ENCODE measurements at places on chromosomes 1 and 21.

DNA sequence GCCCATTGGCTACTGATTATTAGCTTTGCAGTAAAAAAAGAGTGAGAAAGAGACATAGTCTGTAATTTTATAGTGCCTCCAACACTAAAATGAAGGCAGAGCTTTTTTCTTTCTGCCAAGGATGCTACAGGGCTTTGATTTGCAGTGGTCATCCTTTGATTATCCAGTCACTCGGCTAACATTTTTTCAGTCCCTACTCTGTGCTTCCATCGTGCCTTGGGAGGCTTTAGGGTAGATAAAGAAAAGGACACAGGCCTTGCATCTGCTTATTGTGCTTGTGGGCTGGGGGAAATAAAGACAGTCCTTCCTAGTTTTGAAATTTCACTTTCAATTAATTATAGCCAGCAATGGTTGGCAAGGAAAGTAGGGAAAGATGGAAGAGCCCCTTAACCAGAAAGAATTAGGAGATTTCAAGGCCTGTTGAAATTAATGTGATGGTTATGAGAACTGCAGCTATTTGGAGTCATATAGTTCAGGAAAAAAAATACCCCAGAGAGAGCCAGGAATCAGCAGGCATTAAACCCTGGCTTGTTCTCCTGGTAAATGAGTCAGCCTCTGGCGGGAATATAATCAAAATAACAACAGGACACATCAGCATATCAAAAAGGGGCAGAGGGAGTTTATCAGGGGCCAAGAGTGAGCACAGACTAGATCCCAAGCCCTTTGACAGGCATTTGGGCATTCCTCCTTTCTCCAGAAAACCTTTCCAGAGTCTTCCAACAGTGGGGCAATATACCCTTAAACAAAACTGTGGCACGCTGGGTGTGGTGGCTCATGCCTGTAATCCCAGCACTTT is 27.4 kb downstream of the CACHD1 start:
- no peak for DNase-seq

GRCh38 chr21:14993115-14993514 is 71.7 kb downstream of the NRIP1 start:
- DNase-seq: no peak

DNA sequence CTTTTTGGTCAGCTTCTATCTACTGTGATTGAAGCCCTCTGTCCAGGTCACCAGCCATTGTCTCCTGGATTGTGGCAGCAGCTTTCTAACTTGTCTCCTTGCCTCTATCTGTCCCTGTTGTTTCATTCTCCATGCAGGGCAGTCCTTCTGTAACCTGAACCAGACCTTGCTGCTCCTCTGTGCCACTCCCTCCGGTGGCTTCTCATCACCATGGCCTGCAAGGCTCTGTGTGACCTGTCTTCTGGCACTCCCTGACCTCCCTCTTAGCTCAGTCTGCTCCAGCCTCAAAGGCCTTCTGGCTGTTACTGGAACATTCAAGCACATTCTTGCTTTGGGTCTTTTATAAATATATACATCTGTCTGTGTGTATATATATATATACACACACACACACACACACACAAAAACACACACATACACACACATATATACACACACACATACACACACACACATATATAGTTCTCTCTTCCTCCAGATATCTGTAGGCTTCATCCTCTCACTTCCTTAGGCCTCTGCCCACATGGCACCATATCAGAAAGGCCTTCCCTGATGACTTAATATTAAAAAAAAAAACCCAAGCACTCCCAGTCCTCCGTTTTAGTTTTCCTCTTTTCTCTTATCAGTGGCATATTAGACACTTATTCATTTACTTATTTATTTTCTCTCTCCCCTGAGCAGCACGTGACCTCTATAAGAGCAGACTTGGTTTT is 21.2 kb upstream of the JUN start:
- peak; percentile 18 for DNase-seq

GRCh38 chr1:1780598-1781525 is 2.6 kb upstream of the NADK start:
- DNase-seq: no peak

GRCh38 chr1:35030756-35031446 is 844 bp downstream of the ZMYM6 start:
- DNase-seq: peak; percentile 38

GRCh38 chr21:42676808-42677207 is 23.4 kb downstream of the PDE9A start:
- no peak for DNase-seq

GRCh38 chr1:243261390-243261789 is 5.5 kb downstream of the SDCCAG8 start:
- DNase-seq: no peak

GRCh38 chr1:41957568-41957967 is 38.8 kb upstream of the HIVEP3 start:
- peak; percentile 93 for DNase-seq

GRCh38 chr1:68301471-68302001 is 69.2 kb upstream of the WLS start:
- DNase-seq: peak; percentile 82

- no peak for DNase-seq
These were observed 14.1 kb upstream of the WNT9A start for GRCh38 chr1:227961651-227962466.

DNA sequence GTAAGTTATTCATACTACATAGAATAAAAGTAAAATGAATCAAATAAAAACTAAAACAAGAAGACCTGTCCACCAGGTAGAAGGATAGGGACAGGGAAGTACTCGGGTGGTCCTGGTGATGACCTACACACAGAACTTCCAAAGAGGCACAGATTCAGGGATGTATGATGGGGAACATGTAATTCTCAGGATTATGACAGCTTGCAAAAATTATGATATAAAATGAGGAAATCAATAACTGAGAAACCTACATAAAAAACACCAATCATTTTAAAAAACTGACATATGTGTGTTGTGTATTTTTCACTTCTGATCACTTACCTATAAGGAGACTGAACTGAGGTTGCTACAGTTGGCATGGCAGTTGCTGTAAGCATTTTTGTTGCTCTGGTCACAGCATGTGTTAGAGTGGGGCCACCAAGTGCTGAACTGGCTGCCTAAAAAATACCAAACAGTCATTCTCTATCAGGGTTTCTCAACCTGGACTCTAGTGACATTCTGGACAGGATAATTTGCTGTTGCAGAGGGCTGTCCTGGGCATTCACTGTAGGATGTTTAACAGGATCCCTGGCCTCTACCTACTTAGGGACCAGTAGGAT is 73.8 kb downstream of the USP24 start:
- DNase-seq: no peak

DNA sequence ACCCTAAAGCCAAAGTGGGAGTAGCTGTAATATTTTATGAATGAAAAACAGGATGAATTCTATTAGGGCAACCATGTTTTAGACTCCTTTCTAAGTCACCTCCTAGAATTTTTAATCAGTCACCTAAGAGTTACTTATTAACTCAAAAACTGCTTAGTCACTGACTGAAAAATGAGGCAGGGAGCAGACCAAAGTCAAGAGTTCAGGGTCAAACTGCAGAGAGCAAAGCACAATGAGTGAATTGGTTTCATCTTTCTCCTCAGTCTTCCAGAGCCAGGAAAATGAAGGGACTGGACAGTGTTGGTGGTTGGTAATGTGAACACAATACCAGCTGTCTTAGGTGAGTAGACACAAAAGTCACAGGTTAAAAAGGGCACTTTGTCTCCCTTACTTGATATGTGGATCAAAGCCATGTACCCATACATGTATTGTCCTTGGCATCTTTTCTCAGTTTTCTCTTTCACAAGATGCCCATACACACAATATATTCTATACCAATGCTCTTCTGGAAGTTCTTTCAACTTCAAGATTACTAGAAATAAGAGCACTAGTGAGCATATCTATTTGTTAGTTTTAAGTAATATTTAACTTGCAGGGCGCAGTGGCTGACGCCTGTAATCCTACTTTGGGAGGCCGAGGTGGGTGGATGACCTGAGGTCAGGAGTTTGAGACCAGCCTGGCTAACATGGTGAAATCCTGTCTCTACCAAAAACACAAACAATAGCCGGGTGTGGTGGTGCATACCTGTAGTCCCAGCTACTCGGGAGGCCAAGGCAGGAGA is 42.2 kb downstream of the ATP1B1 start:
- no peak for DNase-seq

- DNase-seq: no peak
These were observed 21.6 kb downstream of the MECR start for GRCh38 chr1:29209173-29209572.

DNA sequence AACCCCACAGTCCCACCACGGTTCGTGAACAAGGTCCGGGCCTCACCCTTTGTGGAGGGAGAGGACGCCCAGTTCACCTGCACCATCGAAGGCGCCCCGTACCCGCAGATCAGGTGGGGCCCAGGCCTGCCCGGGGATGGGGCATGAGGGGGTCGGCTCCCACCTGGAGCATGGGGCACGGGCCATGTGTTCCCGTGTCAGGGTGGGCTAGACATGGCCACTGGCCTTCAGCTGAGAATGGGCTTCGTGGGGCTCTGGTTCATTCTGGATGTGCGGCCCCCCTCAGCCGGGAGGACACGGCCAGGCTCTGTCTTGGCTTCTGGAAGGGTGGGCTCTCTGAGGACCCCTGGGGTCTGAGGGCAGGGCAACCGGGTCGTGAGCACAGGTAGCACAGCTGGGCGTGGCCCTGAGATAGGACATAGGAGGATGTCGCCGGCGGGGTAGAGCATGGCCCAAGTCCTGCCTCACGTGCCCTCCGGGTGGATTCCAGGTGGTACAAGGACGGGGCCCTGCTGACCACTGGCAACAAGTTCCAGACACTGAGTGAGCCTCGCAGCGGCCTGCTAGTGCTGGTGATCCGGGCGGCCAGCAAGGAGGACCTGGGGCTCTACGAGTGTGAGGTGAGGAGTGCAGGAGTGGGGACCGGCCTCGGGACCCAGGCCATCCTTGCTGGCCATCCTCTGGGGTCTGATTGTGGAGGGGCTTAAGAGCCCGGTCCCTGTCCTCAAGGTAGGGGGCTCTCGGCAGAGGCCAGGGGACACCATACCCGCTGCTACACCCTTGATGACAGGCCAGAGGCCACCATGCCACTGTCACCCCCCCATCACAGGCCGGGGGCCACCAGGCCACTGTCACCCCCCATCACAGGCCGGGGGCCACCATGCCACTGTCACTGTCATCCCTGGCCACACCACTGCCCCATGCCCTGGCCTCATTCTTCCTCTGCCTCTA is 55.5 kb downstream of the TRIM11 start:
- no peak for DNase-seq

DNA sequence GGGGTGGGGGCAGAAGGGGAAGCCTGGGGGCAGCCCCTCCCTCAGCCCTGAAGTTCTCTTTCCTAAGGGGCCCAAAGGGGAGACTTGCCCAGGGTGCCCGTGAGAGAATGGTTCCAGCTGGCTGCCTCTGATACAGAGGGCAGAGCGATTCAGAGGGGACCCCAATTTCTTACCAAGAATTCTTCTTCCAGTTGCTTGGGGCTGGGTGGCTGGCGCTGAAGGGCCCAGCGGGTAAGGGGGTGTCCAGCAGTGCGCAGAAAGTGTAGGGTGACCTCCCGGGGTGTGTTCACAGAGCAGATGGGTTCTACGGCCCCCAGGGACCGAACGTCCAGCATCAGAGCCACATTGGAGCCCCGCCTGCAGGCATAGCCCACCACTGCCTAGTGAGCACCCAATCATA is 2.5 kb downstream of the PTPN7 start:
- DNase-seq: no peak

DNA sequence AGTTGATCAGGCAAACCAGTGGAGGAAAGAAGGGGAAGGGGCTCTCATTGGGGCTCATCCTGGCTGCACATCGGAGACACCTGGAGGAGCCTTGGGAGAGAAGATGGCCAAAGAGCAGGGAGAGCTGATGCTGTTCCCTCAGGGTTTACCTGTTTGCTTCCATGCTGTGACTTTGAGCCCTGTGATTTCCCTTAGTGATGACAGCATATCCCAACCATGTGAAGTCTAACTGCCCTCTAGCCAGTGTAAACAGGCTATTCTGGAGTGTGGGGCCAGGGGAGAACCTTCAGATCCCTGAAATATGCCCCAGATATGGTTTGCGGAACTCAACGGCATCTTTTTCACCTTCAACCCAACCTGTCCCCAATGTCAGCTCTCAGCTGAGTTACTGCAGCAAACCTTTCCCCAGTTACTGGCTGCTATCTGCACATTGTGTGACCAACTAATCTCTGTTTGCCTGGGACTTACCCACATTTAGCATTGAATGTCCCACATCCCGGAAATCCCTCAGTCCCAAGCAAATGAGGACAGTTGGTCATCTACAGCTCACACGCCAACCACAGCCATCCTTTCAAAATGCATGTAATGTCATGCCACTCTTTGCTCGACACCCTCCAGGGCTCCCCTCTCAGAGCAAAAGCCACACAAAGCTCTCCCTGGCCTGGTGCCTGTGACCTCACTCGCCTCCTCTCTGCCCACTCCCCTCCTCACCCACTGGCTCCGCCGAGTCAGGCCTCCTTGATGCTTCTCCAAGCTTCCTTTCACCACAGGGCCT is 242.3 kb downstream of the KCNJ6 start:
- peak; percentile 8 for DNase-seq

DNA sequence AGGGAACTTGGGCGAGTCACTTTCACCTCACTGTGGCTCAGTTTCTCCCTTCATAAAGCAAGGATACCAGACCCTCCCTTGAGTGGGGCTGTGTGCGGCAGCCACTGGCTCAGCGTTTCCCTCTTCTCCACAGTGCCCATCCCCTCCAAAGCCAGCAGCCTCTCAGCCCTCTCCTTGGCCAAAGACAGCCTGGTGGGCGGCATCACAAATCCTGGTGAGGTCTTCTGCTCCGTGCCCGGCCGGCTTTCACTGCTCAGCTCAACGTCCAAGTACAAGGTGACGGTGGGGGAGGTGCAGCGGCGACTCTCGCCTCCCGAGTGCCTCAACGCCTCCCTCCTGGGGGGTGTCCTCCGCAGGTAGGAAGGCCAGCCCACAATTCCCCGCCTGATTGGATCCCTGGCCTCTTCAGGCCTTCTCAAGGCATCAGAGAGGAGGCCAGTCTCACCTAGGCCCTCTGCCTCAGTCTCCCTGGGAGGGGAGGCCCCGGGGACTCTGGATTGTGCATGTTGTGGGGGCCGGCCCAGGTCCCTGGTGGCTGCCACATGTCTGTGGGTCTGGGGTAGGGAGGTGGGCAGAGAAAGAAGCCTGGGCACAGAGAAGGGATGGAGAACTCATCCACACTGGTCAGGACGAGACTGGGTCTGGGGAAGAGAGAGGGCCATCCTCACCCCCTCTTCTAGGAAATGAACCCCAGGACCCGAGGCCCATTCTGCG is 15.2 kb downstream of the TFAP2E start:
- no peak for DNase-seq

DNA sequence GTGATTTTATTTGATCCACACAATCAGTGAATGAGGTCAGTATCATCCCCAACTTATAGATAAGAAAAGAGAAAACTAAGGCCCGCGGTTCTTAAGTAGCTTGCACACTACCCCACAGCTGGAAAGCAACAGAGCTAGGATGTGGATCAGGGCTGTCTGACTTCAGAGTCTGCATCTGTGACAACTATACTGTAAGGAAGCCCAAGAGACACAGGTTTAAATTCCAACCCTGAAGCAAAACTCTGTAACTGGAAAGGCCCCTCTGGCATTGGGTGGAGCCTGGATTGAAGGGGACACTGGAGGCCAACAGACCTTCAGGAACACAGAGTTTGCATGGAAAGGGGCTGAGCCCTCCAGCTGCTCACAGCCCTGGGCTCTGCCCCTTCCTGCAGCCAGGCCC is 40.2 kb downstream of the LGR6 start:
- no peak for DNase-seq

All from PC-3 (cell line).